Osteoblast (primary cell): ENCODE measurements at places on chromosomes 13 and 19. TPM values are rescaled to one million over a fixed set of nuclear protein-coding genes. Genes with fewer than 3 reads are reported as not detected.
A peak's percentile ranks its signal among the peaks of the same experiment; 100 is the strongest.

The VSIG10L gene
- total RNA-seq = 0.72 and 0.88 TPM in 2 replicates

The FGF9 gene
- total RNA-seq = not detected in 2 replicates

- DNase-seq = no peak
Observed at GRCh38 chr19:7301525-7301924, 7.3 kb upstream of the INSR start.

DNA sequence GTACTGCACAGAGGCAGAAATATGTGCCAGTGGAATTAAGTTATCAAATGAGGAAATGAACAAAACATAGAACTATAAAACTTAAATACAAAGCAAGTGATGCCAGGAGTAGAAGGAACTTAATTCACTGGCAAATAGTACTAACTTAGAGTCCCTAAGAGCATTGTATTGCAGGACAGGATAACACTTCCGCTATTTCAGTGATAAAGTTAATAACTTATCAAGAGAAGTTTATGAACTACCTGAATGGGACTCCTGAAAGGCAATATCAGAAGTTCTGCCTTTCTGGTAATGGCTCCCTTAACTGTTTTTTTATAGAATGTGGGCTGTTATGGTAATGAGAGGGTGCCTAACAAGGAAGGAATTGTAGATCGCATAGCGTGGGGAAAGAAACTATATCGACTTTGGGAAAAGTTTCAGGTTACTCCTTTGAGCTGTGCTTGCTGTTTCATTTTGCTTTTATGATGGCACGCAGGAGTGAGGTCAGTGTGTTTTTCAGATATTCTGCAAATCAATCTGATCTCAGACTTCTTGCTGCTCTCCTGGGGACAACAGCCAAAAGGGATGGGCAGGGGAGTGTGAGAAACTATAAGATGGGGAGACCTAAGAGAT, 95.3 kb upstream of the MLNR start:
- DNase-seq = no peak

DNA sequence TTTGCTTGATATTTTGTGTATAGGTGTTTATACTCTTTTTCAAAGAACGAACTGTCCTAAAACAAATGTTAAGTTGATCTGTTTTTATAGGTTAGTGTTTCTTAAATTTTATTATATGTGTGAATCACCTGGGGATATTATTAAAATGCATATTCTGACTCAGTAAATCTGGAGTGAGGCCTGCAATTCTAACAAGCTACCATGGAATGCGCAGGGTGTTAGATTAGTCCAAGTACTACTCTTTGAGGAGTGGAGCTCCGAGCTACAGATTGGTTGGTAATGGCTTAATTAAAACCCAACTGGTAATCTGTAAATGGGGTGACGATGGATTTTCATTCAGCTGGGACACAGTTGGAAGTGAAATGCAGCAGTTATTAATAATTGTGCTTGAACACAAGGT, 214.1 kb upstream of the UFM1 start:
- peak; percentile 23 for DNase-seq

- no peak for DNase-seq
Observed at GRCh38 chr13:21638319-21639282, 32.3 kb upstream of the FGF9 start.

DNA sequence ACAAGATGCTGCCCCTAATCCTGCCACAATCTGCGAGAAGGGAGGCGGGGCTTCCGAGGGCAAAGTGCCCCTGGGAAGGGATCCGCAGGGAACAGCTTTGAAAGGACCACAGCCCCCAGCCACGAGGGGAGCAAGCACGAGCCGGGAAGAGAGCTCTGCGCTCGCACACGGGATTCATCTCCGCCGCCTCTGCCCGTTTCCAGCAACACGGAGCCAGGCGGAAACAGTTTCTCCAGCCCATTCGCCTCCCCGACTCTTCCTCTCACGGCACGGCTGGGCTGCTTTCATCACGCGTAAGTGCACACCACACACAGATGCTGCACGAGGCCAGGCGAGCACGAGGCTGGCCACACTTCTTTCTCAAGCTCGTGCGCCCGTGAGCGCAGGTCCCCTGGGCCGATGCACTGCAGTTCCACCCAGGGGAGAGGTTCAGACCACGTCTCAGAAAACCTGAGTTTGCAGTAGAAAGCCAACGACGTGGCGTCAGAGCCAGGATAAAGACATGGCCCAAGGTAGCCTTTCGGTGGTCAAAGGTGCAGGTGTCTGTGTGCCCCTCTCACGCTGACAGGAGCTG, 33.6 kb downstream of the NAXD start:
- DNase-seq = no peak

- DNase-seq = peak; percentile 36
Observed at GRCh38 chr13:100129605-100130004, 40.7 kb downstream of the PCCA start.

The ZNF610 gene
- total RNA-seq = 2.9 and 3.3 TPM in 2 replicates

The ANGPTL8 gene
- total RNA-seq = not detected in 2 replicates

DNA sequence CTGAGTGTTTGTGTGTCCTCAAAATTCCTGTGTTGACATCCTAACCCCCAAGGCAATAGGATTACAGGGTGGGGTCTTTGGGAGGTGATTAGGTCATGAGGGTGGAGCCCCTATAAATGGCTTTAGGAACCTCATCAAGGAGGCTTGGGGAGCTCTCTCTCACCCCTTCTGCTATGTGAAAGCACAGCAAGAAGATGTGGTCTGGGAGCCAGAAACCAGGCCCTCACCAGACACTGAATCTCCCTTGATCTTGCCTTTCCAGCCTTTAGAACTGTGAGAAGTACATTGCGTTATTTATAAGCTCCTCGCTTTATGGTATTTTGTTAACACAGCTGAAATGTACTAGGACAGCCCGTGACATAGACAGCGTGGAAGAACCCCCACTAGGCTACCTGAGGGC, 712.0 kb upstream of the SGCG start:
- no peak for DNase-seq

The OVOL3 gene
- total RNA-seq = not detected in 2 replicates

DNA sequence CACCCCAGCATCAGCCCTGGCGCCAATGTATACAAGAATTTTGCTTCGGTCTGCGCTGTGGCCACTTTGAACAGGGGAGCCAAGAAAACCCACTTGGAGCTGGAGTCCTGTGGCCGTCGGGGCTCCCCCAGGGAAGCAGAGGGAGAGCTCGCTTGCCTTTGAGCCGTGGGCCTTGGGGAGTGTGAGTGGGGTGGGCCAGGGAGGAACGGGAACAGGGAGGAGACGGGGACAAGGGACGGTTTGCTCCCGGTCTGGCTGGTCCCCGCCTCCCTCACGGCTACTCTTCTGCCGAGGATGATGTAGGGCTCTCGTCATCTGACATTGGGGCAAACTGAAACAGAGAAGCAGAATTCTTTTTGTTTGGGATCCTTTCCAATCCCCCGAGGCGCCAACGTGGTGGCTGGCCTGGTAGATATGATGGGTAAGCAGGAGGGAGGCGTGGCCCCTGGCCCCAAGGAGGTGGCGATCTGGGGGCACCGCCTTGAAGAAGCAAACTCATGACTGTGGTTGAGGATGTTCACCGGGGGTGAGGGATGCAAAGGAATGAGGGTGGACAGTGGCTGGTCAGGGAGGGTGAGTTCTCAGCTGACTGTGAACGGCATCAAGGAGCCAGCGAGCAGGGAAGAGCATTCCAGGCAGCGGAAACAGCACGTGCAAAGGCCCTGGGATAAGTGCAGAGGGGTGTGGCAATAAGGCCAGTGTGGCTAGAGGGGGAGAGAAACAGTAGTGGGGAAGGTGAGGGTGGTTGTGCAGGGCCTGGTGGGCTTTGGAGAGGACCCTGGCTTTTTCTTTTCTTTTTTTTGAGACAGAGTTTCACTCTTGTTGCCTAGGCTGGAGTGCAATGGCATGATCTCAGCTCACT, 10.9 kb upstream of the SPC24 start:
- DNase-seq = peak; percentile 91

DNA sequence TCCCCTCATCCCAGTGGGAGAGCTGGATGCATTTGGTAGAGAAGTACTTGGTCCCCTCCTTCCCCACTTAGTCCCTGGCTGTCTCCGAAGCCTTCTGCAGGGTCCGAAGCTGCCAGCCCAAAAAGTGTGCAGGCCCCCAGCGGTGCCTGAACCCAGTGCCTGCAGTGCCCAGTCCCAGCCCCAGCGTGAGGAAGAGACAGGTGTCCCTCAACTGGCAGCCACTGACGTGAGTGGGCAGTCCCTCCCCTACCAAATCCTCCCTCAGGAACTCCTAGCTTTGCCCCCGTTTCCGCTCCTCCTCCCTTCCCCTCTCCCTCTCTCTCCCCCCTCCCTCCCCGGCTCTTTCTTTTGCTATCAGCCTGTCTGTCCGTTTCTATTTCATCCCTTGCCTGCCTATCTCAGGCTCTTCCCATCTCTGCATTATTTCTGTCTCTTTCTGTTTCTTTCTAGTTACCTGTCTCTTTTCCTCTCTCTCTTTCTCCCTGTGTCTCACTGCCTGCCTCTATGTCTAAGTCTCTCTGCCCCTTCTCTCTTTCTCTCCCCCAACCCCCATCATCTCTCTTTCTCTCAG, 1.8 kb upstream of the LTBP4 start:
- peak; percentile 87 for DNase-seq

The SPATA13 gene
- total RNA-seq = 37.7 and 40.2 TPM in 2 replicates

DNA sequence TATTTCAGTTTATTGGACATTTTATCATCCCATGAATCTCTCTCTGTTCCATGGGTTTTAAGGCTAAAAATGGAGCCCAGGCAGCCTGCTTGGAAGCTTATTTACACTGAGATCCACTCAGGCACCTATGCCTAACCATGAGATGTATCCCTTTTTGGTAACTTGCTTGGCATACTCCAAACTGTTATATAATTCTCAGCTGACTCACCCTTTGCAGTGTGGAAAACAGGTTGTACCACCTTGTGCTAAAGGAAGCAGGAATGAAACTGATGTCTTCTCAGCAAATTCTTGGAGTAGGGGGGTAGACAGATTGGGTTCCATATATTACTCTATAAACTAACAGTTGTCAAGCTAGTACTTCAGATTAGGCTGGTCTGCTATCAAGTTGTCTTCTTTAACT, 483.6 kb downstream of the KLF5 start:
- no peak for DNase-seq

GRCh38 chr19:17871878-17872250, at the start of gene SLC5A5:
TSS of gene SLC5A5 (plus strand) at chr19:17871945. CDS start at chr19:17872320, 375 bp downstream.
- peak; percentile 88 for DNase-seq

- no peak for DNase-seq
Observed at GRCh38 chr19:1343041-1343440, 40.7 kb upstream of the NDUFS7 start.

The PCSK4 gene
- 1.4 and 2.4 TPM in 2 replicates for total RNA-seq
